Cortex of kidney (tissue), 1 donor: ENCODE measurements at places on chromosomes 1 and 21.

DNA sequence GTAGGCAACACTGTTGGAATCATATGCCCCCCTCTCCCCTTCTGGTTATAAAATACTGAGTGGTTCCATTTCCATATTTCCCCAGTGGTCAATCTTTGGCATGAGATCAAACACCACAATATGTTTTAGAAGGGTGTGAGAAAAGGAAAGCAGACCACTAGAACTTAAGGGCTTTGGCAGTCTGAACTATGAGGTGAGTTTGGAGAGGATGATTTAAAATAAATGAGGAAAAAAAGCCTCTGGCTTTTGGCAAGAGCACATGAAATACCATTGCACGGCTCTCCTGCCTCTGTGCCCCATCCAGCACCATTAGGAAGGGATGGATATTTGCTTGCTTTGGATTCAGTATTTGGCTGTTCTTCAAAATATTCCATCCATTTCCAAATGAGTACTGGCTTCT lies 339.5 kb upstream of the C1orf87 start:
- no peak for DNase-seq

DNA sequence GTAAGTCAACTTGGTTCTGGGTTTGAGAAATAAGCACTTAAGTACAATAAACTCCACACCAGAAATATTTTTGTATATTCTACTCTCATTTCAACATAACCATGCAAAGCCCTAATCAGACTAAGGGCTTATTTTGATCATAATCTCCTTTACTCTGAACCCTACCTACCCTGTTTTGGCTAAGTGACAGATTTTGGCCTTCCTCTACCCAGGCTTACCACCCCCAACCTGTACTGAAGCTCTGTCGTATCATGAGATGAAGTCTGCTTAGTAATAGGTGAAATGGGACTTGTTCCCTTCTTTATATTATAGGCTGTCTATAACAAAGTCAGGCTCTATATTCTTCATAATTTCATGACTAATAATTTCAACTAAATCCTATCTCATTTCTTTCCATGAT lies 135.5 kb downstream of the RERE start:
- DNase-seq = no peak

- DNase-seq = no peak
Measured at GRCh38 chr1:17161926-17162800, 42.8 kb upstream of the PADI1 start.

- DNase-seq = no peak
Measured at GRCh38 chr1:78255846-78256245, 210.1 kb downstream of the GIPC2 start.

DNA sequence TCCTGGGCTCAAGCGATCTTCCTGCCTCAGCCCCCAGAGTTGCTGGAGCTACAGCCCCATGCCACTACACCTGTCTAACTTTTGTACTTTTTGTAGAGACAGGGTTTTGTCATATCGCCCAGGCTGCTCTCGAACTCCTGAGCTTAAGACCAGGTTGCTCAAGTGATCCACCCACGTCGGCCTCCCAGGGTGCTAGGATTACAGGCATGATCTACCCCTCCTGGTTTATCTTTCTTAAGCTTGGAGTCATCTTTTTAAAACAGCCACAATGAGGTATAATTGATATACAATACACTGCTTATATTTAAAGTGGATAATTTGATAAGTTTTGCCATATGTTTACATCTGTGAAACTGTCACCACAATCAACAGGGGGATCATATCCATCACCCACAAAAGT lies 25.4 kb upstream of the WDR26 start:
- no peak for DNase-seq

GRCh38 chr1:232328486-232329102 lies 301.3 kb downstream of the SIPA1L2 start:
- DNase-seq = no peak

- no peak for DNase-seq
Measured at GRCh38 chr1:9609998-9610397, 21.3 kb downstream of the TMEM201 start.

GRCh38 chr1:3471356-3472087 lies 17.1 kb downstream of the ARHGEF16 start:
- DNase-seq = no peak

- no peak for DNase-seq
Measured at GRCh38 chr1:80154176-80154575, 1147.6 kb upstream of the ADGRL4 start.
